Calu3 (cell line): ENCODE measurements at places on chromosomes 5 and 9. TPM values are rescaled to one million over a fixed set of nuclear protein-coding genes. Genes with fewer than 3 reads are reported as not detected.

The PCSK1 gene
- total RNA-seq: not detected in 2 replicates

The PDCD1LG2 gene
- not detected in 2 replicates for total RNA-seq

GRCh38 chr9:96777426-96777864 lies 442 bp downstream of the ZNF510 start:
- peak overlapping the region; percentile 96 for H3K4me3 ChIP-seq
- H3K27me3 ChIP-seq: no peaks in the 10 kb centered on the region
- H3K4me1 ChIP-seq: no peaks in the 10 kb centered on the region
- peaks cover 11% of the 10 kb centered on the region for H3K36me3 ChIP-seq
- H3K27ac ChIP-seq: no peak overlapping the region
- DNase-seq: no peak

GRCh38 chr9:95242613-95243012 lies 74.9 kb downstream of the FANCC start:
- no peaks in the 10 kb centered on the region for H3K36me3 ChIP-seq
- DNase-seq: no peak
- H3K27ac ChIP-seq: no peak overlapping the region
- no peaks in the 10 kb centered on the region for H3K4me1 ChIP-seq
- no peak overlapping the region for H3K4me3 ChIP-seq

The ADGRD2 gene
- not detected in 2 replicates for total RNA-seq

The GPBP1 gene
- 105 and 107 TPM in 2 replicates for total RNA-seq

The FAXDC2 gene
- total RNA-seq: not detected in 2 replicates

DNA sequence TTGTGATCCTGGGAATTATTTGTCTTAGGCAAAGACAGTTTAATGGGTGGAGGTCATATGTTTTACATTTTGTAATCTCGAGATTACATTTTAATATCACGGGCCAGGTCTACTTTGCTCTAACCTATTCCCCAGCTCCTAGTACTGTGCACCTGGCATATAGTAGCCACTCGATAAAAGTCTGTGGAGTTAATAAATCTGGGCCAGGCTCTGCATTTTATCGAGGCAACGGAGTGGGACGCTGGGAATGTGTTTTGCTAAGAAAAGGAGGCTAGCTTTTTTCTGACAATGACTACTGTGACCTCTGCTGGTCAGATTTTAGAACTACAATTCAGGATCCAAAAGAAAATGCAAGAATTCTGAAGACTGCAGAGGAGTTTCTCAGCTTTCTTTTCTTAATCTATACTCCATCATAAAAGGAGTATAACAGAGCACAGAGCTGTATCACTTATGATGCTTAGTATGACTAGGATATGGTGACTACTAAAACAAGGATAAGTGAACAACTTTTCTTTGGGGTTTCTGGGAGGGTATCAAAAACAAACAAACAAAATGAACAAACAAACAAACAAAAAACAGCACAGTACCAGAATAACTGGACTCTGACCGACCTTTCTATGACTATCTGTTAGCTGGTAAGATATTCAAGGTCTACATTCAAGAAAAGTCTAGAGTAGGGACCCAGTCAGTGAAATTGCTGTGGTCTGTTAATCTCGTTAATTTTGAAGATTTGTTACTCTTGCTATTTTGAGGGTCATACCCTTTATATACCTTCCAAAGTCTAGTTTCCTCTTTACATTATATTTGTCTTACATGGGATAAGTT lies 46.1 kb upstream of the CER1 start:
- H3K4me1 ChIP-seq: no peaks in the 10 kb centered on the region
- peak; percentile 34 for DNase-seq
- peaks cover 10% of the 10 kb centered on the region for H3K27me3 ChIP-seq
- H3K36me3 ChIP-seq: no peaks in the 10 kb centered on the region
- no peak overlapping the region for H3K4me3 ChIP-seq

DNA sequence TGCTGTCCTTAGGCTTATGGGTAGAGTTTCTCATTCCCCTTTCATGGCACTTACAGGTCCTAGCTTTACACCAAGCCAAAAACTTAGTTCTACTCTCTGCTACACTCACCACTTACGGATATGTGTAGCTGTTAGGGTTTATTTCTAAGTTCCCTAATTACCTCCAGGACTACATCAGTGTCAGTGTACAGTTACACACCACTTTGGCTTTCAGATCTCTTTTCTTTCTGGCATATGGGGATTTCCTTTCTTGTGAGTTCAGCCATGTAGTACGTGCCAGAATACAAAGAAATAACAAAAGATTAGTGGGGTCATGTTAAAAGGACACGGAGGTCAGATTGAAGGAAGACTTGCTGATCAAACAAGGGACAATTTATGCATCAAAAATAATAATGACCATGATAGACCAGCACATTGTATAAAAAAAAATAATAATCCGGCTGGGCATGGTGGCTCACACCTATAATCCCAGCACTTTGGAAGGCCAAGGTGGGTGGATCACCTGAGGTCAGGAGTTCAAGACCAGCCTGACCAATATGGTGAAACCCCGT lies 41.8 kb downstream of the LYRM7 start:
- peaks cover 21% of the 10 kb centered on the region for H3K4me1 ChIP-seq
- H3K27me3 ChIP-seq: no peaks in the 10 kb centered on the region
- H3K36me3 ChIP-seq: peaks cover 5% of the 10 kb centered on the region
- no peak for DNase-seq
- no peak overlapping the region for H3K27ac ChIP-seq
- no peak overlapping the region for H3K4me3 ChIP-seq
